ENCODE measurements at places on chromosomes 5 and 9. TPM values are rescaled to one million over a fixed set of nuclear protein-coding genes. Genes with fewer than 3 reads are reported as not detected.
A peak's percentile ranks its signal among the peaks of the same experiment; 100 is the strongest.

- no peak for DNase-seq
Observed at GRCh38 chr9:30507166-30507565, 1877.3 kb upstream of the ACO1 start.

DNA sequence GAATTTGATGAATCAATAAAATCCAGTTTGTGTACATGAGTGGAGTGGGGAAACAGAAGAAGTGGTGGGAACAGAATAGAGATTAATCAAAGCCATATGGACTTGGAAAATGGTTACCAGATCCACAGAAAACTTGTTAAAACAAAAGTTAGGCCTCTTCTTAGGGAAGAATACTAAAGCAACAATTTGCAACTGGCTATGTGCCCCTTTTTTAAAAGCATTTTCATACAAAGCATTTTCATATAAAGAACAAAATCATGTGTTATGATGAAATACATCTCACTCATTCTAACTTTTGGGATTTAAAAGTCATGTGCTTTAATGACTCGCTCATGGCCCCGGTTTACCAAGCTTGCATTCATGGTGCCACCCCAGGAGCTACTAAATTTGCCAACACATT is 276.9 kb downstream of the EFNA5 start:
- DNase-seq, result peak; percentile 39

- no peak for DNase-seq
Observed at GRCh38 chr5:152397581-152397980, 7.5 kb downstream of the NMUR2 start.

GRCh38 chr5:68673106-68673822 is 420.6 kb upstream of the SLC30A5 start:
- no peak for DNase-seq

DNA sequence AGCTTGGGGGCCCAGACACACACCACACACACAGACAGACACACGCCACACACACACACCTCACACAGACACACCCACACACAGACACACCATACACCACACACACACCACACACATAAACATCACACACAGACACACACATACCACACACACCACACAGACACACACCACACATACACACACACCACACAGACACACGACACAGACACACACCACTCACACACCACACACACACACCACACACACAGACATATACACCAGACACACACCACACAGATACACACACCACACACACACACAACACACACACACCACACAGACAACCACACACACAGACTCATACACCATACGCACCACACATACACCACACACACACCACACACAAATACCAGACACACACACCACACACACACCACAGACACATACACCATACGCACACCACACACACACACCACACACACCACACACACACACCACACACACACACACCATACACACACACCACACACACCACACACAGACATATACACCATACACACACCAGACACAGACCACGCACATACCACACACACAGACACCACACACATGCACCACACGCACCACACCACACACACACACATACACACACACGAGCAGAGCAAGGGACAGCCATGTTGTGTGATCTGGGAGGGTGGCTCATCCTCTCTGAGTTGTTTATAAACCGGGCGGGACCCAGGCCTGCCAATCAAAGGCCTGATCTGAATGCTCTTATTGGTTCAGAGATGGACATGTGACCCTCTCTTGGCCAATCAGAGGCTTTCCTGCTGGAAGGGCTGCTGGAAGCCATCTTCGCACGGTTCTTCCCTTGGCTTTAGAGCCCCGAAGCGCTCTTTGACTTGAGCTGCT is 148.3 kb downstream of the GAPVD1 start:
- DNase-seq, result no peak

GRCh38 chr9:114029311-114030170 is 48.6 kb downstream of the AMBP start:
- no peak for DNase-seq

DNA sequence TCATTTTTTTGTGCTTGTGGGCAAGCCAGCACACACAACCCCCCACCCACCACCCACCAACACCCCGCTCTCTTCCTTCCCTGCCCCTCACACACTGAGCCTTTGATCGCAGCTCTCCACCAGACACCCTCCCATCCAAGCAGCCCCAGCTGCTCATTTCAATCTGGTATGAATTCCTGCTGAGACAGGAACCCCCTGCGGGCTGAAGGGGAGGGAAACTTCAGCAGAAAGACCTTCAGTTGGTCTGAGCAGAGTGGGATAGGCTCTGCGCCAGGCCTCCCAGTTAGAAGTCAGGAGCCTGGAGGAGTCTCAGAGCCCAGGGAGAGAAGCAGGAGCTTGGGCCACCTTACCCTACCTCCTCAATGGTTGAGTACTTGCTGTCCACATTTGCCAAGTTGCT is 7.2 kb downstream of the PCDHGC5 start:
- DNase-seq, result no peak

- no peak for DNase-seq
Observed at GRCh38 chr5:115179394-115180164, 9.9 kb upstream of the TRIM36 start.

- no peak for DNase-seq
Observed at GRCh38 chr5:69184621-69185020, 4.8 kb upstream of the CENPH start.

DNA sequence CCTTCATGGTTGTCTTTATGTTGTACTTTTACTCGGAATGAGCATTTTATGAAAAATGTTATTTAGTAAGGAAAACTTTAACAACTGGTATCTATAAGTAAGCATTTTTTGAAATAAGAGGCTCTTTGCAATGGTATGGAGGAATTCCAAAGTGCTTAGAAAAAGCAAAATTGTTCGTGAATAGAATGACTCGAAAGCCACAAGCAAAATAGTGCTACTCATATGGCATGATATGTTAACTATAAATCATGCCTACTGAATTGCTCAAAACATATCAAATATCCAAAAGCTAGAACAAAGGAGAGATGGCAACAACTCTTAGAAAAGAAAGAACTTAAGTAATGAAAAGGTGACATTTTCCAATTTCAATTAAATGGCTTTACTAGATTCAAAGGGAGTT is 216.3 kb downstream of the KIAA0825 start:
- DNase-seq, result no peak

- DNase-seq, result no peak
Observed at GRCh38 chr5:42360616-42361314, 62.5 kb upstream of the GHR start.

DNA sequence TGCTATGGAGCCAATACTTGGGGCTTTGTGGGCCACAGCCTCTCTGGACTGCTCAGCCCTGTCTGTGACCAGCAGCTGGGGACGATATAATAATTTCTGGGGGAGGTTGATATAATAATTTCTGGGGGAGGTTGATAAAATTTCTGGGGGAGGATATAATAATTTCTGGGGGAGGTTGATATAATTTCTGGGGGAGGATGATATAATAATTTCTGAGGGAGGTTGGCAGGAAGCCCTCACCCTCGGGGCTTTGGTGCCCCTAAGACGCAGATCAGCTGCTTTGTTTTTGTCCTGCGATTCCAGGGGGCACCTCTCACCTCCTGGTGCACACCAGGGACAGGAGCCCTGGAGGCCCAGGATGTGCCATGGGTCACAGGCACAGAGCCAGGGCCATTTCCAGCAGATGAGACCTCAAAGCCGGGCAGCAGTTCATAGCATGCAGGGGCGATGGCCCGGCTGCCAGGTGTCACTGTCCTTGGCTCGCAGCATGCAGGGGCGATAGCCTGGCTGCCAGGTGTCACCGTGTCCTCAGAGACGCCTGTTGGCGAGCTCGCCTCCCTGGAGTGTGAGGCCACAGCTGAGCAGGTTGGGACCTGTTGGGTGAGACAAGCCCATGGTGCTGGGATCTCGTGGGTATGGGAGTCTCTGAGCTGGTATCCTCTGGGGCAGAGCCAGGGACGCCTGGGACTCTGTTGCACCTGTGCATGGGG is 3.8 kb upstream of the TOR4A start:
- DNase-seq, result no peak

GRCh38 chr5:79728396-79728795 is 38.8 kb downstream of the CMYA5 start:
- no peak for DNase-seq

- no peak for DNase-seq
Observed at GRCh38 chr5:138950421-138951031, 75.4 kb upstream of the LRRTM2 start.

GRCh38 chr9:15430920-15431844 is 8.5 kb downstream of the SNAPC3 start:
- DNase-seq, result no peak

GRCh38 chr5:153659039-153659736 is 168.7 kb downstream of the GRIA1 start:
- DNase-seq, result peak; percentile 83

- DNase-seq, result no peak
Observed at GRCh38 chr9:1804128-1804865, 210.8 kb upstream of the SMARCA2 start.

DNA sequence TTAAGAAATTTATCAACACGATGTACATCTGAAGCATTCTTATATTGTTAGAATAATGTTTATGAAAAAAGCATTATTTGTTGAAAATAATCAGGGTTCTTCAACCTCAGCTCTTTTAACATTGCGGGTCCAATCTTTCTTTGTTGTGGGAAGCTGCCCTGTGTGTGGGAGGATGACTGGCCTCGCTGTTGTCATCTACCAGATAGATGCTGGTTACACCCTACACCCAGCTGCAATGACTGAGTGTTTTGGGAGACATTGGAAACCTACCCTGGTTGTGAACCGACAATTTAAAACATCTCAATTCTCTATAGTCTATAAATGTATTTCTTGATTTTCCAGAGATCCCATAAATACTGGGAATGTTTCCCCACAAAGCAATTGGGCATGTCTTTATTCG is 794.2 kb upstream of the CDH10 start:
- DNase-seq, result no peak

C9orf43 gene
- 0.63 TPM for total RNA-seq

ALDOB gene
- total RNA-seq, result not detected

GADD45G gene
- 6.1 TPM for total RNA-seq

SHISAL2B gene
- not detected for total RNA-seq

GALNT12 gene
- 138 TPM for total RNA-seq

Data from fibroblast of the aortic adventitia (primary cell).